ENCODE measurements at places on chromosomes 13 and 19.

- no peaks in the 10 kb centered on the region for H3K36me3 ChIP-seq
- peak overlapping the region; percentile 9 for H3K27ac ChIP-seq
- H3K27me3 ChIP-seq: no peaks in the 10 kb centered on the region
- no peak for DNase-seq
- no peak overlapping the region for H3K4me3 ChIP-seq
- H3K4me1 ChIP-seq: peaks cover 19% of the 10 kb centered on the region
Measured at GRCh38 chr19:41443813-41444455, 978 bp downstream of the ERICH4 start.

- no peak overlapping the region for H3K4me3 ChIP-seq
- H3K4me1 ChIP-seq: peaks cover 15% of the 10 kb centered on the region
- H3K27me3 ChIP-seq: no peaks in the 10 kb centered on the region
Measured at GRCh38 chr19:18717601-18718000, 34.1 kb downstream of the CRTC1 start.

- no peak for DNase-seq
- H3K4me3 ChIP-seq: no peak overlapping the region
- H3K36me3 ChIP-seq: no peaks in the 10 kb centered on the region
- no peaks in the 10 kb centered on the region for H3K4me1 ChIP-seq
Measured at GRCh38 chr13:58999851-59000250, 1163.9 kb downstream of the DIAPH3 start.

- H3K27ac ChIP-seq: no peak overlapping the region
- no peak overlapping the region for H3K4me3 ChIP-seq
- peaks cover 14% of the 10 kb centered on the region for H3K27me3 ChIP-seq
- H3K4me1 ChIP-seq: peaks cover 6% of the 10 kb centered on the region
- no peak for DNase-seq
Measured at GRCh38 chr13:113851480-113851803, 12.4 kb downstream of the GAS6 start.

DNA sequence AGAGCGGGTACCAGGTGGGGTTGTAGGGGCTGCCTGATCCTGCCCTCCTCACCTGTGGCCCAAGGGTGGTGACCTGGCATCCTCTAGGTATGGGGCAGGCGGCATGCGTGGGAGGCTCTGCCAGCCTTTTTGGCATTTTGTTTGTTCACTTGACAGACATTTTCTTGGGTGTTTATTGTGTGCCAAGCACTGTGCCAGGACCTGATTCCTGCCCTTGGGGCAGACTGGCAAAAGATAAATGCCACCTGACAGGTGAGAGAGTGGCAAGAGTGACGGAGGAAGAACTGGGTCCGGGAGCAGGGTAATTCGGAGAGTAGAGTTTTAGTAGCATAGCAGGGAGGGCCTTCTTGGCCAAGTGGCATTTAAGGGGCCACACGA, 6.0 kb downstream of the RAB11B start:
- peak overlapping the region; percentile 30 for H3K27ac ChIP-seq
- DNase-seq: no peak
- no peaks in the 10 kb centered on the region for H3K27me3 ChIP-seq
- no peak overlapping the region for H3K4me3 ChIP-seq
- peaks cover 32% of the 10 kb centered on the region for H3K4me1 ChIP-seq

DNA sequence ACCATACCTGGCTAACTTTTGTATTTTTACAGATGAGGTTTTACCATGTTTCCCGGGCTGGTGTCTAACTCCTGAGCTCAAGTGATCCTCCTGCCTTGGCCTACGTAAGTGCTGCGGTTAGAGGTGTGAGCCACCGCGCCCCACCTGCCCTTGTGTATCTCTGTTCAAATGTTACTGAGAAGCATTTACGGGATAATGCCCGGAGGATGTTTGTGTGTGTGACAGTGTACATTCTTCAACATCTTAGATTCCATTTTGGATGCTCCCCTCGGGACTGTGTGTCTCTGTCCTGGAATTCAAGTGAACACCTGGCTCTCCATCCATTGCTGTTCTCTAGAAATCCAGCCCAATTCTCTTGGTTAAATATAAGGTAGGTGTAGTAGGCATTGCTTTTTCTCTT, 93.7 kb downstream of the NLRP12 start:
- DNase-seq: no peak
- no peak overlapping the region for H3K27ac ChIP-seq
- no peaks in the 10 kb centered on the region for H3K27me3 ChIP-seq
- no peak overlapping the region for H3K4me3 ChIP-seq
- H3K4me1 ChIP-seq: no peaks in the 10 kb centered on the region

DNA sequence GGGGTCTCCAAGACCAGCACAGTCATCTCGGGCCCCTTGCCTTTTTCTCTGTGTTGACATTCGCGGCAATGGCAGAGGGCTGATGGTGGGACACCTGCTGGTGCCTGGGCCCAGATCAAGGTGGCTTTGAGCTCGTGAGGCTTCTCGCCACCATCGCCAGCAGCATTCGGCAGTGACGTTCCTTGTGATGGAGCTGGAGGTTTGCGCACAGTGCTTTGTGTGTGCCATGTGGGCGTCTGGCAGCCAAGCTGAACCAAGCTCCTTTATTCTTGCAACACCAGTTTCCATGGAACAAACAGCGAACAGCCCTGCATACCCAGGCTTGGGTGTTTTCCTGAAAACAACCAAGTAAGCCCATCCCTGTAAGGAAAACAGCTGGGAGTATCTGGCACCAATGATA, 9.1 kb upstream of the TMEM255B start:
- H3K4me1 ChIP-seq: peaks cover under 1% of the 10 kb centered on the region
- no peak overlapping the region for H3K4me3 ChIP-seq
- no peak for DNase-seq
- H3K27ac ChIP-seq: no peak overlapping the region

GRCh38 chr13:98144027-98144741, 1.3 kb downstream of the FARP1 start:
- DNase-seq: no peak
- peaks cover 11% of the 10 kb centered on the region for H3K4me1 ChIP-seq
- no peak overlapping the region for H3K27ac ChIP-seq
- no peaks in the 10 kb centered on the region for H3K36me3 ChIP-seq

DNA sequence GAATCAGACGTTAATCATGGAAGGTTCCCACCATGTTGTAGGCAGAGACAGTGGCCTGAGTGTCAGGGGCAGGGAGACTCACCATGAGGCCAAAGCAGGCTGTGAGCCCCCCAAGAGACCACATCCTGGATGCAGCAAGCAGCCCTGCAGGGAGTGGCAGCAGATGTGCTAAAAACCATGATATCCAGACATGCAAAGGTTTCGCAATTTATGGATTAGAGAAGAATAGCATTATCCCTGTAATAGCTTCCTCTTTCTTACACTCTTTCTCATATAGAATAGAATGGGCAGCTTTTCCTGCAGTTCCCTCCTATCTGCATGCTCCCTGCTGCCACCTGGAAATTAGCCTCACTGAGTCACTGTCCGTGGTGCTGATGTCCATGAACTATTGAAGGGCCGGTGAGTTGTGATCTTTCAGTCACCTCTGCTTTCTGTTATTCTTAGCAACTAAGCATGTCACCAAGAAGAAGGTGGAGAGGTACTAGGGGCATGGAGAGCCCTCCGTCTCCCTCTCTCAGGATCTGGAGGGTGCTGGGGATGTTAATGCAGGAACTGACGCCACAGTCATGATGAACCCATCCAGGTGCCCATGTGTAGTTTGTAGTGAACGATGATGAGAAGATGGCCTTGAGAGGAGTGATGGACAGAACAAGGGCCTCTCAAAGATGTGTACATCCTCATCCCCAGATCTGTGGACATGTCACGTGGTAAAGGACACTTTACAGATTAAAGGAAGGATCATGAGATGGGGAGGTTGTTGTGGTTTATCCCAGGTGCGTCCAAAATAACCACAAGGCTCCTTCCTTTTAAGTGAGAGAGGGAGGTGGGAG, 9.9 kb downstream of the CEACAM4 start:
- DNase-seq: no peak
- no peak overlapping the region for H3K27ac ChIP-seq
- H3K4me1 ChIP-seq: no peaks in the 10 kb centered on the region
- no peaks in the 10 kb centered on the region for H3K36me3 ChIP-seq
- H3K4me3 ChIP-seq: no peak overlapping the region
- peaks cover 11% of the 10 kb centered on the region for H3K27me3 ChIP-seq

- H3K27me3 ChIP-seq: peaks cover 63% of the 10 kb centered on the region
- no peaks in the 10 kb centered on the region for H3K36me3 ChIP-seq
- no peak overlapping the region for H3K27ac ChIP-seq
- peaks cover 25% of the 10 kb centered on the region for H3K4me1 ChIP-seq
Measured at GRCh38 chr13:50255639-50256038, 240.4 kb downstream of the KCNRG start.

DNA sequence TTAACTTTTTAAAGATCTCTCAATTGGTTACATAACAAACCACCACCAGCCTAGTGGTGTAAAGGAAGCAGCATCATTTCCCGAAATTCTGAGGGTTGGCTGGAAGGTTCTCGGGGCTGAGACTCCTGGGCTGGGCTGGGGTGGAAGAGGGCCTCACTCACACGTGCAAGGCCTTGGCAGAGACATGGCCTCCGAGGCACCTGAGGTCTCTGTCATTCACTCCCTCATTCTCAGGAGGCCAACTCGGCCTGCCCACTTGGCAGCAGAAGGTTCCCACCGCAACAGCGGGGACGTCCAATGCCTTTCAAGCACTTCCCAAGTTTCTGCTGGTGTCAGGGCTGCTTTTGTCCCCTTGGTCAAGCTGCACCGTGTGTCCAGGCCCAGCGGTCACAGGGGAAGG, 18.6 kb upstream of the RASA3 start:
- no peaks in the 10 kb centered on the region for H3K27me3 ChIP-seq
- H3K36me3 ChIP-seq: no peaks in the 10 kb centered on the region
- DNase-seq: no peak
- peak overlapping the region; percentile 41 for H3K27ac ChIP-seq
- H3K4me3 ChIP-seq: peak overlapping the region; percentile 75

DNA sequence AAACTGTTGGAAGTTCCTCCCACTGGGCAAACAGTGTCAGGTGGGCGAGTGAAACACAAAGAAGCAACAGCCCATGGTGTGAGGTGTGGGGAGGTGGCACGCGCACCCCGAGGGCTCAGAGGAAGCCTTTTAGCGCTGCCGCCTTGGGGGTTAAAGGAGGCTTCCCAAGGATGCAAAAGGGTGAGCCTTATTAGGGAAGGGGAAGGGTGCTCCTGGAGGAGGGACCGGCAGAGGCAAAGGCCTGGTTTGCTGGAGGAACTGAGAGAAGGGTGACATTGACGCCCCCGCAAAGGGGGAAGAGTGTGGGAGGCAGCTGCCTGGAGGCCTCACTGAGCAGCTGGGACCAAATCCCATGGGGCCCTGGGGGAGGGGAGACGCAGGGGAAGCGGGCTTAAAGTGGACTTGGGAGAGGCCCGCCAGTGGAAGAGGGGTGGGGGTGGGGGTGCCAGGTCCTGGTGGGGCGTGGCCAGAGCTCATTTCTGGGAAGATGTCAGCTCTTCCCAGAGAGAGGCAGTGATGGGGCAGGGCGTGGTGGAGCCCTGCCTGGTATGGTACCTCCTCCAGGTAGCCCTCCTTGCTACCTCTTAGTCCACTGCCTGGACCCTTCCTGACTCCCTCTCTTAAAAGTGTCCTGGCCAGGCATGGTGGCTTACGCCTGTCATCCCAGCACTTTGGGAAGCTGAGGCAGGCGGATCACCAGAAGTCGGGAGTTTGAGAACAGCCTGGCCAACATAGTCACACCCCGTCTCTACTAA, 12.0 kb upstream of the FCHO1 start:
- no peak for DNase-seq
- no peak overlapping the region for H3K27ac ChIP-seq
- H3K4me1 ChIP-seq: peaks cover 13% of the 10 kb centered on the region
- H3K27me3 ChIP-seq: no peaks in the 10 kb centered on the region
- no peaks in the 10 kb centered on the region for H3K36me3 ChIP-seq
- no peak overlapping the region for H3K4me3 ChIP-seq

GRCh38 chr13:110471833-110472162, 89.7 kb downstream of the RAB20 start:
- H3K4me3 ChIP-seq: no peak overlapping the region
- H3K4me1 ChIP-seq: no peaks in the 10 kb centered on the region
- H3K27ac ChIP-seq: no peak overlapping the region
- peak; percentile 9 for DNase-seq

- no peaks in the 10 kb centered on the region for H3K36me3 ChIP-seq
- H3K27ac ChIP-seq: no peak overlapping the region
Measured at GRCh38 chr13:112771139-112771876, 81.5 kb downstream of the ATP11A start.

GRCh38 chr13:26061947-26062346, 10.1 kb upstream of the SHISA2 start:
- peaks cover 4% of the 10 kb centered on the region for H3K27me3 ChIP-seq
- no peak overlapping the region for H3K4me3 ChIP-seq
- H3K36me3 ChIP-seq: no peaks in the 10 kb centered on the region

- H3K36me3 ChIP-seq: no peaks in the 10 kb centered on the region
- H3K4me1 ChIP-seq: no peaks in the 10 kb centered on the region
- H3K27ac ChIP-seq: no peak overlapping the region
- no peak for DNase-seq
- no peak overlapping the region for H3K4me3 ChIP-seq
Measured at GRCh38 chr13:50574731-50575130, 268.8 kb downstream of the DLEU7 start.

GRCh38 chr13:97798836-97799235, 154.6 kb upstream of the IPO5 start:
- no peaks in the 10 kb centered on the region for H3K4me1 ChIP-seq
- H3K4me3 ChIP-seq: no peak overlapping the region

All from activated T-cell treated with anti-CD3 and anti-CD28 coated beads, Interleukin-2, amount 50 U/mL, for 72 hours (primary cell).